ENCODE measurements at places on chromosomes 12 and 14. TPM values are rescaled to one million over a fixed set of nuclear protein-coding genes. Genes with fewer than 3 reads are reported as not detected.

The MYO1A gene
- 0.40 TPM for total RNA-seq

- no peak for DNase-seq
These were observed 268.1 kb downstream of the CACNA1C start for GRCh38 chr12:2320841-2321240.

- no peak for DNase-seq
These were observed 67.3 kb upstream of the STK38L start for GRCh38 chr12:27176765-27177164.

DNA sequence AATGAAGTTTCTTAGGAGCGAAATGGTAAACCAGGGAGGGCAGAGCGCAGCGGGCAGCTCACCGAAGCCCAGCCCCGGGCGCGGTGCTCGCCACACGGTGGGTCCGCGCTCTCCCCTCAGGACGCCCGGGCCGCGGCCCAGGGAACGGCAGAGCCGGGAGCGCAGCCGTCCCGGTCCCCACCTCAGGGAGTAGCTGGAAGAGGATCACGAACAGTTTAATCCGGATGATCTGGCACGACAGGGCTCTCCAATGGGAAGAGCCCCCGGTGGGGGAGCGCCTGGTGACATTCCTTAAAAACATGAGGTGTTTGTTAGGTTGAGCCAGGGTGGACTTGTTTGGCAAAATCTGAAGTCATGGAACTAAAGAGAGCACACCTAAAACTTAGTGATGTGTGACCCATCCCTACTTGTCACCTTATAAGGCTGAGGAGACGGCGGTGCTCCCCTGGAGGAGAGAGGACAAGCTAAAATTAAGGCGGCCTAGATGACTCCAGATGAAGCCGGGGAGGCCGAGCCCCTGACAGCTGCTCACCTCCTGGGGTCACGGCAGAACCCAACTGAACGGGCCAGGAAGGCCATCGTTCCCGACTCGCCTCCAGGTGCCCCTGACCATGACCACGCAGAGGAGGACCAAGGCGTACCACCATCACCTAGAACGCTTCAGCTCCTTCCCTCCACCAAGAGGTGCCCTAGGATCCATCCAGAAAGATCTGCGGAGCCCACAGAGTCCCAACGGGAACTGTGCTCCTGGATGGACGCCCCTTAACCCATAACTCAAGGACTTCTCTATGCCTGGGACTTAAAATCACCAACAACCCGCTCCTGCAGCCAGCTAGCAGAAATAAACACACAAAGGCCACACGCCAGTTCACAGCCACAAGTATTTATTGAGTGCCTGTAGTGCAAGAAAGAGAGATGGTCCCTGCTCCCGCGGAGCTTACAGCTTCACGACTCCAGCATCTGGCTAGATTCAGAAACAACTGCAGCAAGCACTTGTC is 866 bp upstream of the PITPNM2 start:
- DNase-seq = no peak

The RNASE8 gene
- total RNA-seq = not detected

The TMX1 gene
- 61.9 TPM for total RNA-seq

DNA sequence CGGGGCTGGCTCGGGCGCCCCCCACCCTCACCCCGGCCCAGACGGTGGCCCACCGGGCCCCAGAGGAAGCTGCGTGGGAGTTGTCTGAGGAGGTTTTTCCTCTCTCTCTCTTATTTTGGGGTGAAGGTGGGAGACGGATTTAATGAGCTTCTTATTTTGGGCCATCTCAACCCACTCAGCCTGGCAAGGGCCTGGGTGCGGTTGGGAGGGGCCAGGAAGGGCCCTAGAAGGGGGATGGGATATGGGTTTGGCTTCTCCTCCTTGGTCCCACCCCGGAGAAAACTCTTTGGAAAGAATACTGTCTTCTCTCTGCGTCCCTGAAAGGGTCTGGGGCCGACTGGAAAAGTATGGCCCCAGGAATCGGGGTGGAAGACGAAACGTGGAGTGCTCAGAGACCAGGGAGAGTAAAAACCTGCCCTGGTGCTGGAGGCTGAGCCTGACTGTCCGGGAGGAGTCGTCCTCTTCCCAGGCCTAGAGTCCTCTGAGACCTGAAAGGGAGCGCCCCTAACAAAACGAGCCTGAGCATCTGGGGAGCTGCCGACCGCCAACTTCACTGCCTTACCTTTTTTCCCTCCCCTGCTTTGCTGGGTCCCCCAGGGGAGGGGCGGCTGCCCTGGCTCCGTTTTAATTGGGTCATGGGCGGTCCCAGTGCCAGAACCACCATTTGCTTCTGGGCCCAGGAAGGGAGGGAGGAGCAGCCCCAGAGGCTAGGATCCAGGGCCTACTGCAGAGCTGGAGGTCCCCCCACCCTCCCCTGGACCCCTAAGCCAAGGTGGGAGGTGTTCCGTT is 1.6 kb downstream of the MMP14 start:
- DNase-seq = no peak

DNA sequence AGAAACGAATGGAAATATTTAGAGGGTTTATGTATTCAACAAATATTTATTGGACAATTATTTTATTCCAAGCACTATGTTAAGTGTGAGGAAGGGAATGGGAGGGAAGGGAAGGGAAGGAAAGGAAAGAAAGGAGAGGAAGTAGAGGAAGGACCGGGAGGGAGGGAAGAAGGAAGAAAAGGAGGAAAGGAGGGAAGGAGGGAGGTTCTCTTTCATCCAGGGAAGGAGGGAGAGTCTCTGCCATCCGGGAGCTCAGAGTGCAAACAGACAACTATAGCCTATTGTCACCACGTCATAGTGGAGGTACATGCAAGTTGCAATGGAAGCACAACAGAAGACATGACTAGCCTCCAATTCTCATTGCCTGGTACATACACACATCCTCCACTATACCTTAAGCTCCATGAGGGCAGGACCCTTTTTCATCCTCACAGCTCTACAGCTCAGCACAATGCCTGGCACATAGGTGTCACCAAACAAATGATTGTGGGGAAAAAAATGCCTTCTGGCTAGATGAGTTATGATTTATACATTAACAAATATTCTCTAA is 48.1 kb downstream of the DAD1 start:
- no peak for DNase-seq

The CRACR2A gene
- total RNA-seq = 2.2 TPM

DNA sequence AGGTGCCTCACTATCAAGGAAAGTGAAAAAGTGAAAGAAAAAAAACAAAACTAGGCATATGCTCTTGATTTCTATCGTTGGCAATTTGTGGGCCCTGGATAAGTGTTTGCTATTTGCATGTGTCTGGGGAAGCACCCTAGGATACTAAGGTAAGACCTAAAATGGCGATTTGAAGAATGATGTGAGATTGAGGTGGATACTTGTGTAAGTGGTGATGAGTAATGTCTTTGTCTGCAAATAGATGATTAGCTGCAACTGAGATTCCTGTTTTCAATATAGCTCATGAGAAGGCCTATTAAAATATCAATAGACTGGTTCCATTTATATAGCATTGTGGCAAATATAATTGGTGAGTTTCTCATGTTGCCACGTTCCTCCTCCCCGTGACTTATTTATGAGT is 261.7 kb downstream of the NEDD1 start:
- no peak for DNase-seq

- DNase-seq = no peak
These were observed 5.5 kb downstream of the DUSP6 start for GRCh38 chr12:89346741-89347324.

DNA sequence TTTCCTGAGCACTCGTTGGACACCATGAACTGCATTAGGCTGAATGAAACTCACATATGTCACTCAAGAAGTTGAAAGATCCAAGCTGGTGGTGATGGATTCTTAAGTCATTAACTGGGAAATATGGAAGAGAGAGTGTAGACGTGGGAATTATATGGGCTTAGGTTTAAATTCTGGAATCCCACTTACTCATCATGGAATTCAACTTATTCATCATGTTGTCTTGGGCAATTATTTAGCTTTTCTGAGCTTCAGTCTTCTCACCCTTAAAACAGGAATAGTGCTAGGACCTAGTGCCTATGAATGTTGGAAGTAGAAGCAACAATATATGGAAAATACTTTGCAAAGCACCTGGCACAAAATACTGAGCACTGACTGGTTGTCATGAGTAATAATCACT is 292.4 kb upstream of the TBX3 start:
- no peak for DNase-seq

DNA sequence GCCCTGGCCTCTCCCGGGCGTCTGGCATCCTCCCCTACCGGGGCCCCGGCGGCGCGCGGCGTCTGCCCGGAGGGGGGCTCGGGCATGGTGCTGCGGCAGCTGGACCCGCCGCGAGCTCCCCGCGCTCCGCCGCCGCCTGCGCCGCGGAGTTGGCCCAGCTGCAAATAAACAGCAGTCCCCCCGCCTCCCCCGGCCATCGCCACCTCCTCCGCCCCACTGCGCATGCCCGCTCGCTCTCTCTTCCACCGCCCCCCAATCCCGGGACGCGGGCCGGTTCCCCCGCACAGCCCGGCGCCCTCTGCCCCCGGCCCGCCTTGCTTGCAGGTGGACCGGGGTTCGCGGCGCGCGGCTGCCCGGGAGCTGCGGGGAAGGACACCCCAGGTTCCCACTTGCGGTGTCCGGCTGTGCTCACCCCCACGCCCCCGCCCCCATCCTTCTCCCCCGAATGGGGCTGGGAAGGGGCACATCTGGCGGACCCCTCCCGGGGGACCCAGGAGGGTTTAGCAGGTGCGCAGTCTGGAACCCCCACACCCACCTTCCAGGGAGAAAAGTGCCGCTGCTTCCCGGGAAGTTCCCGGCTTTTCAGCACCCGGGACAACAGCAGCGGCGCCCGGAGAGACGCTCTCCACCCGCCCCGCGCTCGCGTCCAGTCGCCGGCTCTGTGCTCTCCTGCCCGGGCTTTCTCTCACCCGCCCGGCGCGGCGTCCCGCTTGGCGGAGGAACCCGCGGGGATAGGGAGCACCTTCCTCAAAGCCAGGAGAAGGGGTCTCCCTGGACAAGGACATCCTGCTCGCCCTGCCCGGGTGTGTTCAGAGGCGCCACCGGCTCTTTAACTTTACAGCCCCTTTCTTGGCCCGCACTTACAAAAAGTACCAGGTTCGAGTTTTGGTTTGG is at the start of gene TMTC1:
TMTC1 (minus strand) TSS at position 170 of the 894 bp plus-strand sequence. CDS start 191 bp downstream, outside the sequence.
- DNase-seq = peak; percentile 69

DNA sequence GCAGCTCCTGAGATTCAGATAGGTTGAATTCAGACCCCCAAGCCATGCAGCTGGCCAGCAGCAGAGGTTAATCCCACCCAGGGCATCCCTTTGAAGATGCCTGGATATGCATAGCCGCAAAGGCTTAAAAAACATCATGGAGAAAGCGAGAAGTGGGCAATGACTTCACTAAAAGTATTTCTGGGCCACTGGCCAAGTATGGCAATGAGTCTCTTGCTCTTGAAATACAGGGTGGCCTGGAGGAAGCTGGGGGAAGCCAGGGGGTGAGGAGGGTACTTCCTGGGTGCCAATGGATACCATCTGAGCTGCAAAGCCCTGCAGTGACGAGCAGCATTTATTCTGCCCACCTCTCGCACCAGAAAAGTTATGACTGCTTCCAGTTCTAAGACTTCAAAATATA is 539.3 kb upstream of the TBX3 start:
- no peak for DNase-seq

DNA sequence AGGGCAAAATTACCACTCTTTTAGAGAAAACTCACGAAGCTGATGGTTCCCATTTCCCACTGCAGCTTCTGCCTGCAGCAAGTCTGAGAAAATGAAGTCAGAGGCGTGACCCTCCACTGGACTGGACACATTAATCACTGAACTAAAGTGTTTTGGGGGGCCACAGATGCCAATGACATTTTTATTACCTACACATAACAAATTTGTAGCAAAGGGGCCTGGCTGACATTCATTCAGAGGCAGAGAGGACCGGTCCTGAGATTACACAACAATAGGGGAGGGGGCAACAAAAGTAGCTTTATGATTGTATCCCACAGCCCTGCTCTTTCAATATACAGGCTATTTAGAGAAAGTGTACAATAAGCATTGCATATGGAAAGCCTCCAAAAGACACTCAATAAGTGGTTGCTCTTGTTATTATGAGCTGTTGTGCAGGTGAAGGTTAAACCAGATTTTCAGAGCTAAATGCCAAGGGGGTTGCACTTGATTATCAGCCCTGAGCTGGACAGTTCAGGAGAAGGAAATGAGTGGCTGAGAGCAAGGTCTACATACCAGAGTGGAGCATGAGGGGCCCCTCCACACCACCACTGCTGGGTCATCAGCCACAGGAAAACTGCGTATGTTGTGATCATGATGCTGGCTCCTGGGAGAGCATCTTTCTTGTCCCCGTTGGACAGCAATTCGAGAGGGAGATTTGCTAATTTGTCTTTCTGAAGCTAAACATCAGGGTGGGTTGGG is 41.5 kb upstream of the CCDC60 start:
- DNase-seq = no peak

DNA sequence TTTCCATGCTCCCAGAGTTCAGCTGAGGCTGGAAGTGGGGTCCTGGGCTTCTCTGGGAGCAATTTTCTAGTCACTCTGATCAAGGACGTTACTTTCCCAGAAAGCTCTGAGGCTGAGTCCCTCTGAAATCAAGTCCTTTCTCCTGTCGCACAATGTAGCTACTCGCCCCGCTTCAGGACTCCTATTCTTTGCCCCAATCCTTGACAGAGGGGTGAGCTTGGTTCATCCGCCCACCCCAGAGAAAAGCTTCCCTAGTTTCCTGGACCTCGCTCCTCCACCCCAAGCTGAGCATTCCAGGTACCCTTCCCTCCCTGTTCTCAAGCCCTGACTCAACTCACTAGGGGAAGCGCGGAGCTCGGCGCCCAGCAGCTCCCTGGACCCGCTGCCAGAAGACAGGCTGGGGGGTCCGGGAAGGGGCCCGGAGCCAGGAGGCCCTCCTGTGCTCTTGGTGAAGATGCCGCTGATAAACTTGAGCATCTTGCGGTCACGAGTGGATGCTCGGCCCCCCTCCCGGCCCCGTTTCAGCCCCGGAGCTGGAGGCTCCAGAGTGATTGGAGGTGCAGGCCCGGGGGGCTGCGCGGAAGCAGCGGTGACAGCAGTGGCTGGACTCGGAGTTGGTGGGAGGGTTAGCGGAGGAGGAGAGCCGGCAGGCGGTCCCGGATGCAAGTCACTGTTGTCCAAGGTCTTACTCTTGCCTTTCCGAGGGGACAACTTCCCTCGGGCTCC is 1.6 kb downstream of the AGAP2 start:
- DNase-seq = no peak

DNA sequence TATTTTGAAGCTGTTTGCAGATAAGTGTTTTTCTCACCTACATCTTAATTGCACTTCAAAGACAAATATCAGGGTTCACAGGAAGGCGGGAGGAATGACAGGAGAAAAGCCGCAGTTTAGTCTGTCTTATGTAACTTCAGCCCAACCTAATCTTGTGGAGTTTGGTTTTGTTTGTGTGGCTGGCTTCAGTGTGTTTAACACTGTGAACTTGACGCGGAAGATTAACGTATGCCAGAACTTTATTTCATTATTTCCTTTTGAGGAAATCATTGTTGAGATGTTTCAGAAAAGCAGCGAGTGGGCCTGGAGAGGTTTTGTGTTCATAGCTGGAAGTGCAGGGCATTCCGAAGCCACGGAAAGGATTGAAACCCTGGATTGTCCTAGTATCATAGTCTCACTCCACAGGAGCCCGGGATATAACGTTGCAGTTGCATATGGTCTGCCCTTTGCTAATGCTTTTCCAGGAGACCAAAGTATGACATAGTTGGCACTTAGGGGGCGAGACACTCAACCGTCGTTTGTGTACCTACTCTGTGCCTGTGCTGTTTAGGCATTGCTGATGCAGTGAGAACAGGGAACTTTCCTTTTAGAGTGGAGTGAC is 2.0 kb downstream of the PELI2 start:
- no peak for DNase-seq

The TMEM229B gene
- 5.9 TPM for total RNA-seq

The GNB3 gene
- 21.2 TPM for total RNA-seq

- no peak for DNase-seq
These were observed 12.2 kb upstream of the CCDC60 start for GRCh38 chr12:119322301-119322723.

The SLC15A4 gene
- total RNA-seq = 19.4 TPM

GRCh38 chr12:18549598-18549997 is 188.2 kb downstream of the PLCZ1 start:
- no peak for DNase-seq

All from neural crest cell (in vitro differentiated cells).